ENCODE measurements at places on chromosomes 5 and 9.

- no peak for DNase-seq
These were observed 86.7 kb upstream of the ALDH1A1 start for GRCh38 chr9:73039271-73040263.

GRCh38 chr5:6274846-6275543 is 103.4 kb downstream of the MED10 start:
- DNase-seq = no peak

DNA sequence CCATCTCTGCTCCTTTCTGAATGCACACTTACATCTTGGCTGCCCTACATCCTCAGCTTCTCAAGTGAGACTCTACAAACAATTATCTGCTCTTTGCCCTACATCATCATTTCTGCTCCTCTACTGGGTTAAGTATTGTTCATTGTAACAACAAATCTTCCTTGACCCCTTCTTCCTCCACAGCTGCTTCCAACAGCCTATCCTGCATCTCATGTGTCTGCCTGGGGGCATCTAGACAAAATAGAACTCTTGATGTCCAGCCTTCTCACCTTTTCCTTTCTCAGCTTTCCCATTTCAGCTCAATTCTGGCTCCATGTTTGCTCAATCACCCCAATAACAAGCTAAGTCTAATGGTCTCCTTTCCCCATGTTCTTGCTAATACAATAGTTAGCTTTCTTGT is 509.8 kb downstream of the DIRAS2 start:
- DNase-seq = no peak

- DNase-seq = no peak
These were observed 424.6 kb upstream of the CDH9 start for GRCh38 chr5:27462936-27463335.

GRCh38 chr5:107538805-107539445 is 131.8 kb downstream of the EFNA5 start:
- no peak for DNase-seq

DNA sequence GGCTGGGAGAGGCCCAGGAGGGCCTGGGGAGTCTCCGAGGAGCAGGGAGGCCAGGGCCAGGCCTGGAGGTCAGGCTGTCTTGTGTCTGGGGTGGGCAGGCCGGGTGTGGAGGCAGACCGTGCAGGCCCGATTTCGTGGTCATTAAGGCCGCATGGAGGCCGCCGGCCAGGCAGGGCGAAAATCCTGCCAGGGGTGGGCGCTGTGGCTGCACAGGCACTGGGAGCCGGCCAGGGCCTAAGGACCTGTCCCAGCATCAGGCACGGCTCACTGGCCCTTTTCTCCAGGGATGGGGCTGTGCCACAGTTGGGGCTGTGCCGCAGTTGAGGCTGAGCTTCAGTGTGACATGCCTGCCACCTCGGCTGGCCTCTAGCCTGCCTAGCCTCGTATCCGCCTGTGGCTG is 35.9 kb downstream of the ASS1 start:
- DNase-seq = no peak

DNA sequence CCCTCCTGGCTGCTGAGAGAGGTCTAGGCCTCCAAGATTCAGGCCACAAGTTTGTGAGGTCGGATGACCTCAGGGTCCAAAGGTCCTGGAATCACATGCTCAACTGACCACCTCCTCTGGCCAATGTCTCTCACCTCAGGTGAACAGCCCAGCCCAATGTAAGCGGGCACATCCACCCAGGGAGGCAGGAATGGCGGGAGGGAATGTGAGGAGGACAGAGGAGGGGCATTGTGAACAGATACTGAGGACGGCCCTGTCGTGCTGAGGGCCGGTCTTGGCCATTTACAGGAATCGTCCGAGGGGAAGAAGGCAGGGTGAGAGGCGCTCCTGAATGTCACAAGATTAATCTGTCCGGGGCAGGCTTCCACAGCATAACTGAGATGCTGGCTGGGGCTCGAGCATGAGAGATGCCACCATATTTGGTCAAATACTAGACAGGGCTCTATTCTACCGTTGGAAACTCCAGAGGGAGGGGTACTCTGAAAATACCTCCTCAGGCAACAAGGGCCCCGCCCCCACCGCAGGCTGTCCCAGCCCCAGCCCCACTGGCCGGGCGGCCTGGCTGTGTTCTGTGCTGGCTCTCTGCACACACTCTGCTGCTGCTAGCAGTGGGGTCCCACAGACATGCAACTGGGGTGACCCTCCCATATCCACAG is 1.5 kb upstream of the IL17B start:
- DNase-seq = no peak

GRCh38 chr9:17694336-17694735 is 115.5 kb downstream of the SH3GL2 start:
- no peak for DNase-seq

- no peak for DNase-seq
These were observed 42.7 kb upstream of the FUBP3 start for GRCh38 chr9:130536701-130537107.

DNA sequence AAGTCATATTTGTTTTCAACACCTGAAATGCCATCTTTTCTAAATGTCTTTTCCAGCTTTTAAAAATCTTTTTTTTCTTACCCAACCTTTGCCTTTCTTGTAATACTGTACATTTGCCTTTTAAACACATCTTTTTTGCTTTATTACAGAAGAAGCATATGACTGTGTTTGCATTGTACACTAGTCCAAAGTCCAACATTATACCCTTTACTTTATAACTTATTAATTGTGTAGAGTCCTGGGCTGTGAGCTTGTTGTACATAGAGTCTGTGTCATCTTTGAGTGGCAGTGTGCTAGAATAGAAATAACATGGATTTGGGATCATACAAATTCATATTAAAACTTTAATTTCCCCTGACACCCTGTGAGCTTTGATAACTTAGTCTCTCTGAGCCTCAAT is 23.7 kb downstream of the CWC27 start:
- DNase-seq = no peak

- DNase-seq = no peak
These were observed 1378.5 kb upstream of the NUDT12 start for GRCh38 chr5:104941030-104941645.

GRCh38 chr5:892394-893136 is at the start of the genes BRD9 and TRIP13:
Gene BRD9, minus strand, starts transcription at chr5:892801. Its CDS starts 144 bp downstream, at chr5:892657.
Gene TRIP13, plus strand, starts transcription at chr5:892884. Its CDS starts 115 bp downstream, at chr5:892999.
- peak; percentile 59 for DNase-seq

- DNase-seq = no peak
These were observed 46.7 kb upstream of the UBQLN1 start for GRCh38 chr9:83754383-83754977.

GRCh38 chr5:56339732-56340131 is 106.6 kb upstream of the ANKRD55 start:
- no peak for DNase-seq

- peak; percentile 54 for DNase-seq
These were observed 3.8 kb downstream of the EGR1 start for GRCh38 chr5:138468966-138469539.

DNA sequence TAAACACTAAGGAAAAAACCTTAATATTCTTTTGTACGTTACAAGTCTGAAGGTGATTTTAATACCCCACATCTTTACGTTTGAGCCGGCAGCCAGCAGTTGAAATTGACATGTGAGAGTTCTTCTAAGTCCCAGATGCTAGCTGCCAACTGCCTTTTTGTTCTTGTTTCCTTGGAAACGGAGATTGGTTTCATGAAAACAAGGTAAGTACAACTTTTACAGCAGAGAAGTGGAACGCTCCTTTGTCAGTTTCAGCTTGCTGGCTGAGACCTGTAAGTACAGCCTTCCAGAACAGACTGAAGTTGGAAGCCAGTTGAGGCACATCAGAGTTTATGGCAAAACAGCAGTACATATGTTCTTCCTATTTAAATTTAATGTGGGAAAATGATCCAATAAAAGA is 1018.4 kb upstream of the ARRDC3 start:
- DNase-seq = no peak

DNA sequence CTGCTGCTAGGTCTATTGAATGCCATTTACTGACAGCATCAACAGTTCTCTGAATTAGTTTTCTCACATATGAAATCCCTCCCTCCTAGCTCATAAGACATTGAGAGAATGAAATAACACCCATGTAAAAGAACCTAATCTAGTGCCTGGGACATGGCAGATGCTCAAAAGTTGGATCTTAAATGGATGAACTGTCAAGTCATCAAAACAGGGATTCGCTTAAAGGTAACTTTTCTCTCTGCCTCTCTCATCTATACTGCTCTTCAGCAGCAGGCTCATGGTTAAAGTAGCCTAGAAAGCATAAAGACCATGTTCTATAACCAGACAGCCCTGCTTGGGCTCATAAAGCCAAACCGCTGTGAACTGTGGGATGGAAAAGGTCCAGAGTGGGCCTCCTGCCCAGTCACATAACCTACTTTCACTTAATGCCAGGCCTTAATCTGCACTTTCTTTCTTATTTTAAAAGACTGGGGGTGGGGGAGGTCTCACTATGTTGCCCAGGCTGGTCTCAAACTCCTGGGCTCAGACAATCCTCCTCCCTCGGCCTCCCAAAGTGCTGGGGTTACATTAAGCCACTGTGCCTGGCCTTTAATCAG is 3.7 kb downstream of the TMEM245 start:
- DNase-seq = no peak

GRCh38 chr5:134100283-134101091 is 14.0 kb upstream of the TCF7 start:
- peak; percentile 55 for DNase-seq

- no peak for DNase-seq
These were observed 20.6 kb downstream of the UGCG start for GRCh38 chr9:111917201-111917600.

GRCh38 chr5:8184455-8185063 is 315.6 kb downstream of the MTRR start:
- no peak for DNase-seq

DNA sequence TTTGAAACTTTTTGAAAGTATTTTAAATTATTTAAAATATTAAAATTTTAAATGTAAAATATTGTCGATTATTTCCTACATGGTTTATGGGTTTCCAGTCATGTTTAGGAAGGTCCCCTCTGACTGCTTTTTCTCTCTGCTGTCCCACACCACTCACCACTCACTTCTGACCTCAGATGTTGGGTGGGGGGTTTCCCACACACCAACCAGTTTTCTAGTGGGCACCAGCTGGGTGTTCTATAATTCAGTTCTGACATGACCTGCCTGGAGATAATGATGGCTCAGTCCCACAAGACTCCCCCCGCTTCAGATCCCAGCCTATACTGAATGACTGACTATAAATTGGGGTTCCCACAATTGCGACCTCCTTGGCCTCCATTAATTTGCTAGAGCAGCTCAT is 310.4 kb downstream of the GADD45G start:
- no peak for DNase-seq

DNA sequence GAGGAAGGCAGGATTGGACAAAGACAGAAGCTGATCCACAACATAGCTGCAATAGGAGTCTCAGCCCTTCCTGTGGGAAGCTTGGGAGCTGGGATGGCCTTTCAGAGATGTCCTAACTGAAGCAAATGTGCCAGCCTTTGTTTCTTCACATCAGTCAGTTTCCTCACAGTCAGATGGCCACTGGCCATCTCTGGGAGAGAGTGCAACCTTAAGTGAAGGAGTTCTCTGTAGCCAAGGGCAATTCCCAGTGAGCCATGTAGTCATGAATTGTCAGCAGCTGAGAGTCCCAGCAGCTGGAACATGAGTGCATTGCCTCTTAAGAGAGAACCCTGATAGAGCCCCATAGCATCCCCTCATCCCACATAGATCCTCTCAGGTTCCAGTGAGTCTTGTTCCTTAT is 89.1 kb upstream of the LIFR start:
- no peak for DNase-seq

- no peak for DNase-seq
These were observed 322.5 kb downstream of the CDK5RAP2 start for GRCh38 chr9:120257483-120257882.

DNA sequence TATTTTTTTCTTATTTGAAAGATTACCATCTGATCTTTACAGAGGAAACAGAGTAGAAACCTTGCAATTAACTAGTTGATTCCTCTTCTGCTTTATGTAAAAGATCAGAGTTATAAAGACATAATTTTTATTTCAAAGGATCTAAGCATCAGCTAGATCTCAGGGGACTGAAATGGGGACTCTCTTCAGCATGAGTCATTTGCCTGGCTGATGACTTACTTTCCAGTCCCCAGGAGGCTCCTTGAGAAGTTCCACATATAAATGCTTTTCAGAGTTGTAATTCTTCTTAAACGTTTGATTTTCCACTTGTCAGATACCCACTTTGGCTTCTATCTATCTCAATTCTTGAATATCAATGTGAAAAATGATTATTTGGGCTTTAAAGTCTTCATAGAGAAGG is 389.4 kb downstream of the RAB3C start:
- no peak for DNase-seq

DNA sequence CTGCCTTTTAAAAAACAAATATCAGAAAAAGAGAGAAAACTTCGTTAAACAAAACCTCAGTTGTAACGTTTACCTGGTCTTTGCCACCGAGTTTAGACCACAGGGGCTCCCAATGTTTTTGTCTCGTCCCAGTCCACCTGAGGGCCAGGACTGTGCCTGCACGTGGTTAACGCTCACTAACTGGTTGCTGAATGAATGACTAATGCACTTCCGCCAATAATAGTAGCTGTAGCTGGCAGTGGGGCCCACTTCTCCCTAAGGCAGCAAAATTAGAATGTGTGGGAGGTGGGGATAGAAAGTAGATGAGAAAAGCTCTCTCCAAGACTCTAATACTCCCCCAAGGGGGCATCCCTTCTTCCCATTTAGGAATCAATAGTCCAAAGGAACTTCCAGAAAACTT is 29.1 kb upstream of the MED27 start:
- DNase-seq = no peak

DNA sequence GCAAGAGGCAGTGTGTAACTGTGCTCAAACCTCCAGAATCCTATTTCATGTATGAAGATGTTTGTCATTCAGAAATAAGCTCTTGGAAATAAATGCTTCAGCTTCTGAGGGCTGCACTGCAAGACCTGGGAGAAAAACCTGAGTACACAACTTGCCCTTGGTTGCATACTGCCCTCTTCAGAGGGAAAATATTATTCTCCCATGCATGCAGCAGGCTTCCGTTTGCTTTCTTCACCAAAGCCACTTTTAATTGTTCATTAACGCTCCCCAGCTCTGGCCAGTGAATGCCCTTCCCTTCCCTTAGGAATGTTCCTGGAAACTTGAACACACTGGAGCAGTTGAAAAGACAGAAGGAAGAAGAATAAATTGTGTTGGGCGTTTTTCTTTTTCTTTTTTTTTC is 2.5 kb upstream of the WHRN start:
- DNase-seq = no peak

DNA sequence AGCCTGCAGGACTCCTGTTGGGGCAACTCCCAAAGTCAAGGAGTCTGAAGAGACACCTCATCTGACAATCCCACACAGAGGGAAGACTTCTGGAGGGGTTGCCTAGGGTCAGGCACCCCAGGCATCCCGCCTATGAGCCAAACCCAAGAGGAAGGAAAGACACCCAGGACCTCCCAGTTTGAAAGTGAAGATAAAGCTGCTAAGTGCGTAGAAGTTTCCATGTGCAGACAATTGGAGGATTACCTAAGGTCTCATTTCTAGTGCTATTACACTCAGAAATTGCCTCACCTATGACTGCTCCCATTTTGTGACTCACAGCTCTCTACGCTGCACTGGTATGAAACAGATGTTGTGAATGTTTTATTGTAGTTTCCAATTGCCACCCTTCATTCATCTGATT is 322.9 kb downstream of the SLIT3 start:
- no peak for DNase-seq

- DNase-seq = no peak
These were observed 1.9 kb upstream of the HINT2 start for GRCh38 chr9:35816708-35817107.

- DNase-seq = no peak
These were observed 96.8 kb upstream of the MAP1B start for GRCh38 chr5:72010430-72010829.
